ENCODE measurements at places on chromosomes 6 and 20.

GRCh38 chr6:5036269-5036668, 32.4 kb upstream of the RPP40 start:
- no peak for DNase-seq

DNA sequence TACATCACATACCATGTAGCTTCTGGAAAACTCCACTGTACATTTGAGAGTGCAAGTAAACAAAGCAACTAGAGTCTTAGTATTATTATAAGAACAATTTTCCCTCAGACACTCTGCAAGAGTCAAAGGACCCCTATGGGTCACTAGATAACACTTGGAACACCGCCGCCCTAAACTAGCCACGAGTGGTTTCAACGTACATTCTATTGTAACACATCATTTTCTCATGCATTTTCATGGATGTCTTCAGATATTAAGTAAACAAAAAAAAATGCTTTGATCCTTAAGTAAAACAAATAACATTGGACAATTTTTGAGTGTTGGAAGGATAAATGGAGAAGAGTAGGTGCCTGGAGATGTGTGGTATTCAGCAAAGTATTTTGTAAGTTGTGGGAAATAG, 3.2 kb upstream of the RNF146 start:
- DNase-seq = no peak

DNA sequence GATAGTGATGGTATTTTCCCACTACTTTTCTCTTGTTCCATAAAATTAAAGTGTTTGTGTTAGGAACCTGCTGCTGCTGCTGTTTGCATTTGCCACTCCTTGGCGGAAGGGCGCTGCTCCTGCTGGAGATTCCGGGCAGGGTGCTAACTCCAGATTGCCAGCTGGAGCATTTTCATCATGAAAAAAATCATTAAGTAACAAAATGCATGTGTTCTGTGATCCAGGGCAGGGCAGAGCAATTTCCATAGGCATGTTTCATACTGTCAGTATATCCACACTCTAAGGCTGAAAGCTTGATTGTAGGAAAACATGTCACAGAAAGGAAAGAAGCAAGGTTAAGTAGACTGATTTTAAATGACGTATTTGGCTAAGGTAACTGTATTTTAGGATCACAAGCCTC, 24.0 kb downstream of the PBOV1 start:
- DNase-seq = no peak

- no peak for DNase-seq
These were observed 43.5 kb upstream of the TINAG start for GRCh38 chr6:54264581-54265272.

- DNase-seq = no peak
These were observed 107.8 kb downstream of the SMLR1 start for GRCh38 chr6:130934848-130935585.

Measured in D721Med (cell line).